ENCODE measurements at places on chromosomes 13 and 19.

DNA sequence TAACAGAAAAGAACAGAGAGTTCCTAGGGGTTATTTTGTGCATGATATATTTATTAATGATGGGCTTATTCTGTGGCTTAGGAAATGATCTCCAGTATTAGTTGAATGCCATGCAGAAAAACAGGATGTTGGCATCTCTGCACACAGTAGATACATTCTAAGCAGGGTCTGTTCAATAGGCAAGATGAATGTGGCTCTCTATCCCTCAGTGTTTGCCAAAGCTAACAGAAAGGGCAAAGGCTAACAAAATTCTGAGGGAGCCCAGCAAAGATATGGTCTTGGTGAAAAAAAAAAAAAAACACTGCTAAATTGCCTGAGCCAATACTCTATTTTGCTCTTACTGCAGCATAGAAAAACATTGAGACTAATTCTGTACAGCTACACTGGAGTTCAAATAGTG lies 1095.8 kb downstream of the UQCRFS1 start:
- no peak for DNase-seq

DNA sequence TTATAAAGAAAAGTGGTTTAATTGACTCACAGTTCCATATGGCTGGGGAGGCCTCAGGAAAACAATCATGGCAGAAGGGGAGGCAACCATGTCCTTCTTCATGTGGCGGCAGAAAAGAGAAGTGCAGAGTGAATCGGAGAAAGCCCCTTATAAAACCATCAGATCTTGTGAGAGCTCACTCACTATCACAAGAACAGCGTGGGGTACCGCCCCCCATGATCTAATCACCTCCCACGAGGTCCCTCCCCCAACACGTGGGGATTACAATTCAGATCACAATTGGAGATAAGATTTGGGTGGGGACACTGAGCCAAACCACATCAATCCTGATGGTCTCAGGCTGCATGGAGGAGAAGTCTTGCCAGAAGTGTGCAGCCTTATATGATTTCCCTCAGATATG lies 26.0 kb downstream of the TM9SF2 start:
- DNase-seq, result no peak

- no peak for DNase-seq
Measured at GRCh38 chr13:23571431-23571830, 1.2 kb downstream of the TNFRSF19 start.

DNA sequence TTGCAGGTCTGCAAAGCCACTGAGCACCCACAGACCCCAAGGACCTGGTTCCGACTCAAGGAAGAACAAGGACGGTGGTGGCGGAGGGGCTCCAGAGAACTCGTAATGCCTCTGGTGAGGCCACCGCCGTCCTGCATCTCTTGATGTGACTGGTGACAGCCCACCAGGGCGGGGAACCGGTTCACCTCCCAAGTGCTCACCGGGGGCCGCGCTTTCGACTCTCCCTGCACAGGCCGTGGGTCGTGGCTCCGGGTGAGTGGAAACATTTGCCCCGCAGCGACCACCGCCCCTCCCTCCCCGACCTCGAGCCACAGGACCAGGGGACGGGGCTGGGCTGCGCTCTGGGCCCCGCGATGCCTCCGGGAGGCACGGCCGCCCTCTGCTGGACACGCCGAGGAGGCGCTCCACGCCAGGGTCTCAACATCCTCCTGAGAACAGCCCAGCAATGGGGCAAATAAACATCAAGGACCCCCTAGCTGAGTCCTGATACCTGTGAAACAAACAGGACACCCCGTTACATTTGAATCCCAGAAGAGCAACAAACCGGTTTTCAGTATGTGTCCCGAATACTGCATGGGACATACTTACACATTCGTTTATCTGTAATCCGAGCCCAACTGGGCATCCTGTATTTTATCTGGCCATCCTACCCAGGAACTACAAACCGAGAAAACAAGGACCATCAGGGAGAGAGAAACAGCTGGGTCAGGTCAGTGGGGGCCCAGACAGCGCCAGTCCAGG lies 3.9 kb upstream of the PLPP2 start:
- DNase-seq, result no peak

DNA sequence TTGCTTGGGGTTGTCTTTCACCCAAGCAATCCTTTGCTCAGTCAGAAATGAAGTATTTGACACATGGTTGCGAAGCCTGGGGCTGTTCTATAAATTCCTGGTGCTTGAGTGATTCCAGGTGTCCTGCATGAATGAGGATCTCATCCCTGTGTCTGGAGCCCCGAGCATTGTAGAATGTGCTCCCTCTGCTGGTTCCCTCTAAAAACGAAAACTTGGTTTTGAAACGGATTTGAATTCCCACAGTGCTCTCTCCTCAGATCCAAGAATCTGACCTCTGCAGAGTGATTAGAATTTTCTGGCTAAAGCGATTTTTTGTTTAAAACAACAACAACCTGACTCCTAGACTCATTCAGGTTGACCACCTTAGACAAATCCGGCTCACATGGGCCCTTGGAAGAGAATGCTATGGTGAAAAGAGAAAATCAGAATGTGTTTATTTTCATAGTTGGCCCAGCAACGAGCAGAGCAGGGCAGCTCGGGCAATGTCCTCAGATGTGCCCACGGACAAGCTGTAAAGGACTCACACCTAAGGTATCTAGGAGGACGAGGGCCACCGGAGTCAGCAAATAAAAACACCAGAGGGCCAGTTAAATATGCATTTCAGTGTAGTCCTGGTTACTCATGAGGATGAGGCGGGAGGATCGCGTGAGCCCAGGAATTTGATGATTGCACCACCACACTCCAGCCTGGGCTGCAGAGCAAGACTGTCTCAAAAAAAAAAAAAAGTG lies 8.7 kb upstream of the ATP12A start:
- no peak for DNase-seq

DNA sequence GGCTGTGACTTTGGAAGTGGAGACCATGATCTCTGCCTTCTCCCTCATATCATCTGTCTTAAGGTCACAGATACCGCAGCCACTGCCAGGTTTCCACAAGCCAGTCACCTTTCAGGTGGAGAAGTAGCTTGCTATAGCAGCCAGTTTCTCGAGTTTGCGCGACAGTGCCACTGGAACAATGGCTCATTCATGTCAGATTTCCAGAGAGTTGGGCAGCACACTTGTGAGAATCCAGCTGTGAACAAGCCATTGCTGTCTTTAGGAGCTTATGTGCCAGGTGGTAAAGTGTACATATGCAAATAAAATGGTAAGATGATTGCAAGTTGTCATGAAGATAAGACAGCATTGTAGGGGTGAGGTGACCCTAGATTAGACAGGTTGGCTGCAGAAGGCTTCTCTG lies 22.3 kb downstream of the GARRE1 start:
- no peak for DNase-seq

DNA sequence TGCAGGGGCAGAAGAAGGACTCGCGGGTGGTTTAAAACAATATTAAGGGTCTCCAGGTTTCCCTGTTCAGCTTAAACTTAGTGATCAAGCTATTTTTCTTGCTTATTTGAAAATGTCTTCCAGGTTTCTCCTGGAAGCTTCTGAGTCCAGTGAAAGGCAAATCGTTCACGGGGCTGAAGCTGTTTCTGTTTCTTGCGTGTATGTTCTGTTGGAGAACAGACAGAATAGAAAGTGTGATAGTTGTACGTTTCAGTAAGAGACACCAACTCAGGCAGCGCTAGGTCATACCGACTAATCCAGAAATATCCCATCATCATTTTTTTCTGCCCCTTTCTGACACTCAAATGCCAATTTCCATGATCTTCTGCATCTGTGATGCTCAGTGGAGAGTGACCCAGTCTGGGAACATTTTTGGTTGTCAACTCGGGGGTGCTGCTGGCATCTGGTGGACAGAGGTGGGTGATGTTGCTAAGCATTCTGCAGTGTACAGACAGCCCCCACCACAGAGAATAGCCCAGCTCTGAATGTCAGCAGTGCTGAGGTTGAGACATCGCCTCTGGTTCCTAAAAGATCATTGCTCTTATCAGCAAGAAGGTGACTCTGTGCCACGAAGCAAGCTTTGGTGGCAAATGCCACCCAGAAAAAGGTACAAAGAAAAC lies 4.3 kb downstream of the KLF2 start:
- no peak for DNase-seq

- DNase-seq, result no peak
Measured at GRCh38 chr13:77508959-77509620, 26.4 kb upstream of the SCEL start.

DNA sequence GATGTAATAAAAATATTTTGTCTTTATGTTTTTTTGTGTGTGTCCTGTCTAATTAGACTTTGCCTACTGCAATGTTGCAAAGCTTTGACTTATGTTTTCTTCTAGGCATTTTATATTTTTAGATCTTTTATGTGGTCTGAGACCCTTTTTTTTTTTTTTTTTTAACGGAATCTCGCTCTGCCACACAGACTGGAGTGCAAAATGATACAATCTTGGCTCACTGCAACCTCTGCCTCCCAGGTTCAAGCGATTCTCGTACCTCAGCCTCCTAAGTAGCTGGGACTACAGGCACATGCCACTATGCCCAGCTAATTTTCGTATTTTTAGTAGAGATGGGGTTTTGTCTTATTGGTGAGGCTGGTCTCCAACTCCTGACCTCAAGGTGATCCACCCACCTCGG lies 8.5 kb upstream of the ZNF304 start:
- no peak for DNase-seq

DNA sequence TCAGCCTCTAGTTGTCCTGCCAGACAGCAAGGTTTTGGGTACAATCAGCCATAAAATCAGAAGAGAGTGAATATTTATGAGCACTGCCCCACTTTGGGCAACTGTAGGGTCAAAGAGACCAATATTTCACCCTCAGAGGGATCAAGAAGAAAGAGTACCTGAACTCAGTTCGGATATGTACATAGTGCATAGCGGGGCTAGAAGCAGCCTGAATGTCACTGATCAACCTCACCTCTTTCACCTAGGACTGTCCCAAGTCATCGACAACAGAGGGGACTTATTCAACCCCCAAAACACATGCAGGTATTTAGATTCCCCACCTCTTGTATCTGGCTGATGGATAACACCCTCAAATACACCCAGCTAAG lies 446.9 kb downstream of the COG6 start:
- no peak for DNase-seq

- no peak for DNase-seq
Measured at GRCh38 chr19:19232261-19232721, 20.5 kb downstream of the NCAN start.

- DNase-seq, result no peak
Measured at GRCh38 chr13:88136098-88136790, 465.1 kb downstream of the SLITRK5 start.

DNA sequence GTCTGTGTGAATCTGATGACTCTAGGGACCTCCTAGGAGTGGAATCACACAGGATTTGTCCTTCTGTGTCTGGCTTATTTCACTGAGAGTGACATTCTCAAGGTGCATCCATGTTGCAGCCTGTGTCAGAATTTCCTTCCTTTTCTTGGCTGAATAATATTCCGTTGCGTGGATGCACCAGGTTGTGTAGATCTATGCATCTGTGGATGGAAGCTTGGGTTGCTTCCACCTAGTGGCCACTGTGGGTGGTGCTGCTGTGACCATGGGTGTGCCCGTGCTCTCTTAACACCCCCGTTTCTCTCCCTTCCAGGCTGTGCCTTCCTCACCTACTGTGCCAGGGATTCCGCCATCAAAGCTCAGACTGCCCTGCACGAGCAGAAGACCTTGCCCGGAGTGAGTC lies 26.2 kb downstream of the CELF5 start:
- DNase-seq, result no peak

DNA sequence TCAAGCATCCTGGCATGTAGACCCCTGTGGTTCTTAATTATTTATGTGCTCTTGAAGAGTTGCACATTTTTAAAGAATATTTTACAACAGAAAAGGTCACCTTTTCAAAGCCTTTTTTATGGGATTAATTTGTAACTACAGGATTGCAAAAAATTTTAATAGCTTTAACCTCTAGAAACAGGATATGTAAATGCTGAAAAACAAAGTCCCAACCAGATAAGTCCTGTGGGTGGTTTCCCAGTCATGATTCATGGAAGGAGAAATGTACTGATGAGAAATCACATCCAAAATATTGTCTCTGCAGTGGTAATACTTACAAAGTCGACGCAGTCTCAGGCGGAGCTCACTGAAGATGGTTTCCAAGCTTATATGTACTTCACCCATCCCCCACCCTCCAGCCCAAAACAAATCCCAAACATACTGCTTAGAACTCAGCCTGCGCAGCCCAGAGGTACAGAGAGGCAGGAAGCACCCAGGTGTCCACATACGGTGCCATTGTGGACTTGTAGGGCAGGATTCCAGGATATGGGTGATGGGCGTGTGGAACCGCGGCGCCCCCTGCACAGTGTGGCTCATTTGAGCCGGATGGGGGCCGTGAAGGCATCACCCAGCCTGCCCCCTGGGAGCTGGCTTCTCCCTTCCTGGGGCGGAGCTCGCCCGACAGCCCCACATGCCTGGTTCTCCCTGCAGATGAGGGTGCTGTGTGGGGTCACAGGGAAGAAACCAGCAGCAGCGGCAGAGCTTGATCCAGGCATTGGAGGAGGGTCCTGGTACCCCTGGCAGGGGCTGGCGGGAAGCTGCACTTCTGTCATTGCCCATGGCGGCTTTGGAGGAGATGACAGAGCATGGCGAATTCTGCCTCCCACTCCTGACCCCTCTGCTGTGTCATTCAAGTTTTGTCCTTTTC lies 101.2 kb downstream of the ATP11A start:
- no peak for DNase-seq

GRCh38 chr13:101425623-101426022 lies 9.3 kb upstream of the NALCN start:
- no peak for DNase-seq

GRCh38 chr13:37576601-37577000 lies 22.0 kb downstream of the POSTN start:
- DNase-seq, result no peak

- no peak for DNase-seq
Measured at GRCh38 chr19:40256512-40256911, 28.6 kb downstream of the AKT2 start.

- no peak for DNase-seq
Measured at GRCh38 chr13:100347968-100348367, 240.6 kb downstream of the GGACT start.

DNA sequence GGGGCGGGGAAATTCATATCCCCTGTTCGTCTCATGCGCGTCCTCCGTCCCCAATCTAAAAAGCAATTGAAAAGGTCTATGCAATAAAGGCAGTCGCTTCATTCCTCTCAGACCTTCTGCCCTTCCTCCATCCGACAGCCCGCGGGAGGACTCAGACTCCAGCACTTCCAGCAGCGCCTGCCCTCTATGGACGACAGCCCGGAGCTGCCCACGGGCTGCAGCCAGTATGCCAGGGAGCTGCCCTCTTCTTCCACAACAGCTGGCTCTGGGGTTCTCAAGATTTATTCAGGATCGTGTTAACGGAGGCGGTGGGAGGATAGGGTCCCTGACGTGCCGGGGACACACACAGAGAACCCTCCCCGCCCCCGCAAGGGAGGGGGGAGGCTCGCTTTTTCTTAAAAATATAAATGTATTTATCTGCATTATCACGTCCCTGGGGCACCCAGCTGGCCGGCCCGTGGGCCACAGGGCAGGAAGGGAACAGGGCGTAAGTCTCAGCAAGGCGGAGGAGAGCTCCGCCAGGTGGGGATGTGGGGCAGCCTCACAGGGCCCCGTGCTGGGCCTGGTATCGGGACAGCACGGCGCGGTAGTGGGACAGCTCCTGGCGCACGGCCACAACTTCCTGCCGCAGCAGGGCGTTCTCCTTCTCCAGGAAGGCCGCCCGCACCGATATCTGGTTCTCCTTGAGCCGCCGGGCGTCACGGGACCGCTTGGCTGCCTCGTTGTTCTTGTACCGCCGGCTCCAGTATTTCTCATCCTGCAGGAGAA lies 6.7 kb downstream of the DBP start:
- DNase-seq, result no peak
